ENCODE measurements at places on chromosomes 12 and 14. TPM values are rescaled to one million over a fixed set of nuclear protein-coding genes. Genes with fewer than 3 reads are reported as not detected.

GRCh38 chr12:44098786-44099185 is 262.9 kb downstream of the TMEM117 start:
- no peaks in the 10 kb centered on the region for H3K4me1 ChIP-seq
- H3K27ac ChIP-seq, result no peak overlapping the region
- H3K27me3 ChIP-seq, result no peaks in the 10 kb centered on the region
- H3K4me3 ChIP-seq, result no peak overlapping the region
- DNase-seq, result no peak

DNA sequence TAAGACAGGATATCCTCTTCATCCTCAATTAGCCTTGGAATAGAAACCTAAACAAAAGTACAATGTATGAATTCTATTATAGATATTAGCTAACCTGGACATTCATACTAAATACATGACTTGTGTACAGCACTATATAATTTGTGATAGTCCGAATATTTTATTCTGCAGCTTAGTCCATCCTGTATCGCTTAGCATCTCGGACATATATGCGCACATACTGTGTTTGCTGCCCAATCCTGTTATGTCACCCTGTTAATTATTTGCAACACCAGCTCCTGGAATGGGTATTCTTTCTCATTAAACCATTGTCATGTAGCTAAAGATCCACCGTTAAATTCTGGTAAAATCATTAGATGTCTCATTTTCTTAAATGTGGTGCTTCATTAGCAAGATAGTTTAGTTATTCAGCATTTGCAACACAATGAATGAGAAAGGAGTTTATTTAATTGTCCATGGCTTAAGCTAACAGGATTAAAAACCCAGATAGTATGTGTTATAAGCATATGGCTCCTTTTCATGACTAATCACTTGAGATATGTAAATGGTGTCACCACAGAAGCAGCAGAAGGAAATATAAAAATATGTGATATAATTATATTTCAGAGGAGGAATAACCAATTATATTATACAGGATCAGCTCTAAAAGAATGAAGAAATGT is 156.0 kb upstream of the ARHGAP5 start:
- H3K27ac ChIP-seq, result no peak overlapping the region
- no peak overlapping the region for H3K4me3 ChIP-seq
- DNase-seq, result no peak
- no peaks in the 10 kb centered on the region for H3K27me3 ChIP-seq
- H3K4me1 ChIP-seq, result no peaks in the 10 kb centered on the region

- H3K27me3 ChIP-seq, result peaks cover 5% of the 10 kb centered on the region
- peak overlapping the region; percentile 5 for H3K4me3 ChIP-seq
- H3K36me3 ChIP-seq, result peaks cover 22% of the 10 kb centered on the region
- H3K4me1 ChIP-seq, result peaks cover 20% of the 10 kb centered on the region
These were observed 18.6 kb downstream of the LGMN start for GRCh38 chr14:92729634-92730358.

DNA sequence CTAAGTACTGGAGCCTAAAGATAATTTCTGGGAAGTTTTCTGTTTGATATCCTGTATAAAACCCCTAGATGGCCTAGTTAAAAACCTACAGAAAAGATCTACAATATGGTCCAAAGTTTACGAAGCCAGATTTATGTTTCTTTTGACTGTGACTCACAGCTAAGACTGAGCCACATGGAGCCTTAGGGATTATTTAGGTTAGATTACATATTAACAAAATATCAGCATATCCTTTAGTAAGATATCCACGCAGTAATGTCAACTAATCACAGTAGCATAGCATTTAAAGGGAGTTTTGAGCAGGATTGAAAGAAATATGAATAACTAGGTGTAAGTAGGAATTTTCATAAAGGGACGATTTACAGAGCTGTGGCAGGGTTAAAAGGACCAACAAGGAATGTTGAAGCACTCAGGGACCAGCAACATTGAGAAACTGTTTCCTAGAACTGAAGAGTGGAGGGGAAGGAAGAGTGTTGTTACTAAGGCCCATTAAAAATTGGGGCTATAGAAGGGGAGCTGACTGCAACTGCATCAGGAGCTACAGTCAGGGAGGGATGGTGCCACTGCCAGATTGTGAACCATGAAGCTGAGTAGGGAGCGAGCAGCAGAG is 155.5 kb downstream of the DACT1 start:
- no peaks in the 10 kb centered on the region for H3K4me1 ChIP-seq
- peak overlapping the region; percentile 23 for H3K27ac ChIP-seq
- DNase-seq, result no peak
- peaks cover 6% of the 10 kb centered on the region for H3K27me3 ChIP-seq
- H3K4me3 ChIP-seq, result no peak overlapping the region
- H3K36me3 ChIP-seq, result no peaks in the 10 kb centered on the region

GRCh38 chr12:24937553-24938244 is 11.2 kb downstream of the BCAT1 start:
- H3K36me3 ChIP-seq, result no peaks in the 10 kb centered on the region
- peaks cover 17% of the 10 kb centered on the region for H3K27me3 ChIP-seq
- H3K4me1 ChIP-seq, result no peaks in the 10 kb centered on the region
- DNase-seq, result no peak

GRCh38 chr12:95126076-95126475 is 52.7 kb upstream of the NR2C1 start:
- H3K4me3 ChIP-seq, result no peak overlapping the region
- no peaks in the 10 kb centered on the region for H3K4me1 ChIP-seq
- DNase-seq, result no peak
- H3K36me3 ChIP-seq, result no peaks in the 10 kb centered on the region
- no peak overlapping the region for H3K27ac ChIP-seq

DNA sequence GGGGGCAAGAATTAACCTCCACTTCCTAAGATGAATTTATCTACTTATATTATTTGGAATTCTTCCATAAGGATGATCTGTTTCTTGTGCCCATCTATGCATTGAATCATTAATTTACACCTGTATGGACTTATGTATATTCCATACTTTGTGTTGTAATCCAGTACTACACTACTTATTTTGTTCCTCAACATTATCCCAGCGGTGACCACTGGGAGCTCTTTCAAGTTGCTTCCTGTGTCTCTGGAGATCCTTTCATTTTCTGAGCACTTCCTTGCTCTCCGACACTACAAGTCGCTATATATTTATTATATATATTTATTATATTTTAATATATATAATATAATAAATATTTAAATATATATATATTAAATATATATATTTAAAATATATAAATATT is 54.9 kb upstream of the SCN8A start:
- peaks cover 6% of the 10 kb centered on the region for H3K4me1 ChIP-seq
- H3K4me3 ChIP-seq, result no peak overlapping the region
- H3K27ac ChIP-seq, result no peak overlapping the region
- no peak for DNase-seq

- no peaks in the 10 kb centered on the region for H3K27me3 ChIP-seq
- no peaks in the 10 kb centered on the region for H3K4me1 ChIP-seq
- no peak overlapping the region for H3K27ac ChIP-seq
These were observed 9.5 kb downstream of the ZNF891 start for GRCh38 chr12:133120385-133121191.

Gene KCNMB4
- total RNA-seq, result 2.1 TPM

Gene SMCO2
- 0.23 TPM for total RNA-seq

Gene ST8SIA1
- total RNA-seq, result 1.6 TPM

Gene PLA2G1B
- total RNA-seq, result not detected

Gene CFAP54
- total RNA-seq, result 0.37 TPM

Gene NAB2
- 48.6 TPM for total RNA-seq

Gene EML5
- 8.1 TPM for total RNA-seq
